ENCODE measurements at places on chromosomes 3 and 15. TPM values are rescaled to one million over a fixed set of nuclear protein-coding genes. Genes with fewer than 3 reads are reported as not detected.

The SCAANT1 gene
- total RNA-seq, result not detected

The ANKRD34C gene
- not detected for total RNA-seq

The BUB1B gene
- total RNA-seq, result 1.4 TPM

The ITGB5 gene
- 103 TPM for total RNA-seq

The P2RY13 gene
- total RNA-seq, result not detected

The IL12A gene
- total RNA-seq, result not detected

The TRNT1 gene
- 16.9 TPM for total RNA-seq

The NANOGP8 gene
- total RNA-seq, result not detected

The NEO1 gene
- 51.3 TPM for total RNA-seq

The KLHL18 gene
- 29.1 TPM for total RNA-seq

The C3orf49 gene
- not detected for total RNA-seq

The MST1R gene
- total RNA-seq, result 2.0 TPM

The NLGN1 gene
- 6.5 TPM for total RNA-seq

The CPNE9 gene
- not detected for total RNA-seq
